PC-9 (cell line): ENCODE measurements at places on chromosomes 3 and 15. TPM values are rescaled to one million over a fixed set of nuclear protein-coding genes. Genes with fewer than 3 reads are reported as not detected.

Gene KBTBD8
- total RNA-seq = not detected in 2 replicates

Gene TRIM71
- total RNA-seq = not detected in 2 replicates

Gene PLSCR5
- not detected in 2 replicates for total RNA-seq

Gene TWF2
- 102 and 115 TPM in 2 replicates for total RNA-seq

Gene MEIS2
- 25.0 and 29.1 TPM in 2 replicates for total RNA-seq
